ENCODE measurements at places on chromosomes 3 and 15.

GRCh38 chr3:188937389-188937788 lies 234.4 kb upstream of the TPRG1 start:
- DNase-seq, result no peak

GRCh38 chr3:145058483-145058882 lies 1086.9 kb downstream of the DIPK2A start:
- no peak for DNase-seq

- DNase-seq, result no peak
Observed at GRCh38 chr15:85125056-85125661, 143.5 kb downstream of the PDE8A start.

DNA sequence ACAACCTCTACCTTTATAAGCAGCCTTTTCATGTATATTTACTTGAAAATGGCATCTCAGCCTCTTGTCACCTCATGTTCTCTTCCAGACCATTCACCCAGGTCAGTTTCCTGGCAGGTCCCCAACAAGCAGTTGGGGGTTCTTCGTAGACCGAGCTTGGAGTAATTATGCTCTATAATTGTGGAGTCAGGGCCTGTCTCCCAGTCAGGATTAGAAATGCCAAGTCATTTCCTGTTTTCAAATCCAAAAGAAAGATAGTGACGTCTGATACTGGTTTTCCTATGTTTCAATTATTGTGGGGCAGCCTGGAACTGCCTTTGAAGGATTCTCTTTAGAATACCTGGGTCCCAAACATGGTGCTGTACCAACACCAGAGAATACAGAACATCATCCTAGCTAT lies 430.6 kb downstream of the MECOM start:
- no peak for DNase-seq

GRCh38 chr3:57733790-57734189 lies 22.3 kb upstream of the SLMAP start:
- no peak for DNase-seq

DNA sequence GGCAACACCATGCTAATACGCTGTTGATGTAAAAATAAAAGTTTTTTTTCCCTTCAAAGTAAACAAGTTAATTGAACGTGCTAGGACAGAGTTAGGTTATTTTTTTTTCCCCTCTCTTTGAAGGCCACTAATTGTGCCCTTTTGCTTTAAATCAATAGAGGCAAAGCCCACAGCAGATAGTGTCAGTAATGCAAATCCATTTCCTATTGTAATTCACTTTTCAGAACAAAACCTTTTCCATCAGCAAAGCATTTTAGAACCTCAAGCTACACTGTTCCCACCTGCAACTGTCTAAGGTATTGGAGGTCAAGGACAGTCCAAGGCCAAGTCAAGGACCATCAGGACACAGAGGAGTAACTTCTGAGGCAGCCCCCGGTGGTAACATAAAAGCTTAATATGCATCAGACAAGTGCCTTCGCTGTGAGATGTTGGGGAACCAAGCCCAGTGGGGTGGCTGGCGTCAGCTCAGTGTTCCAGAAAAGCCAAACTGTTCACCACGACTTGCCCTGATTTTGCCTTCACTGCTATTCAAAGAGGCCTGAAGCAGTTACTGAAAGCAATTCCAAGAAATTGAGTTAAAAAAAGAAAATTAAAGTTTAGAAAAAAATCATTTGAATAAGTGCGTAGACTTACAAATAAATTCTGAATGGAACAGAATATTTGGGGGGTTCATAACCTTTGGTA lies 65.8 kb upstream of the ICE2 start:
- DNase-seq, result no peak

- no peak for DNase-seq
Observed at GRCh38 chr15:35888815-35889214, 342.9 kb upstream of the DPH6 start.

GRCh38 chr15:25761971-25762662 lies 101.0 kb downstream of the ATP10A start:
- DNase-seq, result no peak

GRCh38 chr3:67605377-67605776 lies 49.0 kb downstream of the SUCLG2 start:
- DNase-seq, result no peak

DNA sequence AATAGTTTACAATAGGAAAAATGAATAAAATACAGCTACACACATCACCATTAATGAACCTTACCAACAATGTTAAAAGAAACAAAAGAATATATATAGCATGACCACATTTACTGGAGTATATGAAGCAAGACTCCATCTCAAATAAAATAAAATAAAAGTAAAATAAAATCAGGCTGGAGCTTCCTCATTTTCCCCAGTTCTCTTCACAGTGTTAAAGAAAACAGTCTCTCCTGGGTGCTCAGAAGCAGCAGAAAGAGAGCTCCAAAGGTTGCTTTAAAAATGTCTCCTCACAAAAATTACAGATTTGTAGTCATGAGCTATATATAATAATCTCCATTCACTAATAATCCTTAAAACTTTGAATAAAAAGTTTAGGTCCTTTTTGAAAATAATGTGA lies 48.8 kb downstream of the PIK3CB start:
- no peak for DNase-seq

GRCh38 chr3:35782355-35782754 lies 143.0 kb downstream of the ARPP21 start:
- no peak for DNase-seq

- DNase-seq, result no peak
Observed at GRCh38 chr3:38541806-38542205, 45.7 kb downstream of the EXOG start.

- no peak for DNase-seq
Observed at GRCh38 chr15:72175186-72176044, 22.2 kb downstream of the GRAMD2A start.

DNA sequence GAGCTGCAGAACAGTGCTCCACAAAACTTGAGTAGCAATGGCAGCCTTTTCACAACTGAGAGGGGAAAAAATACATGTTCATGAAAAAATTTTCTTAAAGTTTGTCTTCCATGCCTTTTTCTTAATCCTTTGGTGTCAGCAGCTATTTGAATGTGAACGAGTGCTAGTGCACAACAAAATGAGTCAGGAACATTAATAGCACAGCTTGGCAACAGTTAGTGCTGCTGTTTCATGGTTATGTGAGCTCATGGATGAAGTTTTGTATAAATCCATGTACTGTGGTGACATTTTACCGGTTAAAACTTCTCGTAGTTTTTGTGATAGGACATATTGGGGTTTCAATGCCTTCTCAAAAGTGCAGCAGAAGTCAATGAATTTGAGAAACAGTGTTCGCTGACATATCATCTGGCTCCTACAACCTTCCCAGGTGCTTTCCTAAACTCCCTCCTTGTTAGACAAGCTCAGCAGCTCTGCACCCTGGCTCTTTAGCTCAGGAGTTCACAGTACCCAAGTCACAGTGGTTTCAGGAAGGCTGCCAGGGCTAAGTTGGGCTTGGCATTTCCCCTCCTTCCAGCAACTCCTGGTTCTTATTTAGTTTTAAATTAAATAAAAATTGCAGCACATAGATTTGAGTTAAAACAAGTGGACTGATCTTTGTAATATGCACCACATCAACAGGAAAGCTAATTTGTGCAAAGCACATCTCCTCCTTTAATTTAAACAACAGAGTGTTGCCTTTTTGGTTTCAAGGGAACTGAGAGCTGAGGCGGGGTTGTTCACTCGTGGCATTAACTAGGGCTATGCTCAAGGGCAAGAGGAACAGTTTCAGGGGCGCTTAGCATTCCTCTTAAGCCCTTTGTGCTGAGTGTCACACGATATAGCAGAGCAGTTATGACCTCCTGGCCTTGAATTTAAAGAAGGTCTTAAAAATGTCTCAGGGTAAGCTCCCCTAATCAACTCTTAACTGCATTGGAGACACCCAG lies 362.8 kb downstream of the CHST2 start:
- no peak for DNase-seq

GRCh38 chr3:174430986-174431385 lies 428.1 kb upstream of the NAALADL2 start:
- no peak for DNase-seq

DNA sequence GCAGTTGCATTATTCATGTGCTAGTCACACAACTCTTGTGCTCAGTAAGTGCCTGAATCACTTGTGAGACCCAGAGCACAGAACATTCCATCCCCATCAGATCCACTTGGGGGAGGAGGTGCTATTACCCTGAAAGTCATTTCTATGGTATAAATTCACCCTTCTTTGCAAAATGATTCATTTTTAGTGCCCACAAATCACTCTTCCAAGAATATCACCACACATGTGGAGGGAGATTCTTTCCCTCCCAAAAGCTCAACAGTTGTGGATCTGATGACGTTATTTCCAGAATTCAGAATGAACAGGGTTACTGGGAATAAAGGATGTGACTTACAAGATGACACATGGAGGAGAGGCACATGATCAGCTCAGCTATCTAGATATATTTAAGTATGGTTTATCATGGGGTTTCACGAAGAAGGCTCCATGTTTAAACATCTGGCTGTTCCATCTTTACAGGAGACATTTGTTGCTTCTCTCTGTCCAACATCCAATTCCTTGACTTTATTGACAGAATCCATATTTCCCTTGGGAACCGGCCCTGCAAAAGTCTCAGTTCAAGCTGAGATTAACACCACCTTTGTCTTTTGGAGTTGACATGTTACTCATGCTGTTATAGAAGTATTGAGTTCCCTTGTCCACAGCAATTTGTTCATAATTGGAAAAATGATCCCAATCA lies 214.2 kb upstream of the PROK2 start:
- no peak for DNase-seq

GRCh38 chr3:107740992-107741896 lies 218.5 kb downstream of the BBX start:
- no peak for DNase-seq

- no peak for DNase-seq
Observed at GRCh38 chr3:148948913-148949657, 42.3 kb upstream of the GYG1 start.

- no peak for DNase-seq
Observed at GRCh38 chr3:182487611-182488010, 305.7 kb upstream of the ATP11B start.

GRCh38 chr3:159763602-159764489 lies 224.8 kb upstream of the IL12A start:
- DNase-seq, result peak; percentile 50

DNA sequence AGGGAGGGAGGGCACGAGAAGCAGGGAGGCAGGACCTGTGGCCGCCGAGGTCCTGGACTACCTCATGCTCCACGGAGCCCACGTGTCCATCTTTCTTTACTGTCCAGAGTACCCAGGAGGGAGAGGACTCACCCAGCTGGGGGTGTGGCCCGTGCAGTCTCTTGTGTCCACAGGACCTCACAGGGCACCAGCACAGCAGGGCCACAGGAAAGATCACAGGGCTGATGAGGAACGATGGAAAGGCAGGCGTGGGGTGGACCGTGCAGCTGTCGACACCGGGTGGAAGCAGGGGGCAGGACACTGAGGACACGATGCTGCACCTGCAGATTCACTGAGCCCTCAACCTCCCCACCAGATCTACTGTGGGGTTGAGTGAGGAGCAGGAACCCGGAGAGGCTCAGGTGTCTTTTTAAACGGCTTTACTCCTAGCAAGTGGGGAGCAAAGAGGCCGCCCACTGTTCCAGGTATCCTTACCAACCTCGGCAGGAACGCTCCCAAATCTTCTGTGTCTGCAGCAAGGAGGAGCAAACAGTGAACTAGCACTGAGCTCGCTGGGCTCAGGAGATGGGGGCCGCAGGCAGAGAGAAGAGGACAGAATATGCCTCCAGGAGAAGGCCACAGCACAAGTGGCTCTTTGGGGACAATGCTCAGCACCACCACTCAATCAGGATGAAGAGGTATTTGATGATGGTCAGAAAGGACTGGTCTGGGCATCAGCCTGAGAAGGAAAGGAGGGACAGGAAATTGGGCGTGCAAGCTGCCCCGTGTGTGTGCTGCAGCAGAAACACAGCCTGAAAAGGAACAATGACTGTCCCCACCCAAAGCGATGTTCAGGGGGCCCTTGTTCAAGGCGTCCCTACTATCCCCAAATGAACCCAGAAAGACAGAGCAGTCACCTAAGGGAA lies 198.8 kb downstream of the XXYLT1 start:
- no peak for DNase-seq

Measured in NCI-H187 treated with DMSO at 0.1 percent for 48 hours (cell line).